ENCODE measurements at places on chromosomes 3 and 15.

DNA sequence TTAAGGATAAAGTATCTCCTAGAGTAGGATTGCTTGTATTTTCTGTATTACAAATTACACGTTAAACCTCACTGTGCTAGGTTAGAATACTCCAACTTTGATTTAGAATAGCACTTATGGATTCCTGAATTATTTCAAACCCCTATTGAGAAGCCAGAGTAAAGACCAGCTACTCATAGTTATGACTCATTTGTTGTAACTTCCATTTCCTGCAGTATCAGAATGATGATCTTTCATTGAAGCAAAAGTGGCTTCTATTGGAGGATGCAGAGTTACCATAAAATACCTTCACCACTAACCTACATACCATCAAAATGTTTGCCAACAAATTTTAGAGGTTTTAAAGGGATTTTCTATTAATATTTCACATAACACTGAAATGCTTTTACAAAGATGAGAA, 1322.7 kb upstream of the ALCAM start:
- DNase-seq, result no peak

GRCh38 chr15:101201411-101202174, 50.3 kb downstream of the CHSY1 start:
- DNase-seq, result no peak

GRCh38 chr3:160797356-160797755, 41.3 kb downstream of the PPM1L start:
- no peak for DNase-seq

GRCh38 chr3:197496746-197497125, 59.0 kb downstream of the BDH1 start:
- no peak for DNase-seq

GRCh38 chr3:47890828-47891612, 88.1 kb downstream of the DHX30 start:
- DNase-seq, result no peak

DNA sequence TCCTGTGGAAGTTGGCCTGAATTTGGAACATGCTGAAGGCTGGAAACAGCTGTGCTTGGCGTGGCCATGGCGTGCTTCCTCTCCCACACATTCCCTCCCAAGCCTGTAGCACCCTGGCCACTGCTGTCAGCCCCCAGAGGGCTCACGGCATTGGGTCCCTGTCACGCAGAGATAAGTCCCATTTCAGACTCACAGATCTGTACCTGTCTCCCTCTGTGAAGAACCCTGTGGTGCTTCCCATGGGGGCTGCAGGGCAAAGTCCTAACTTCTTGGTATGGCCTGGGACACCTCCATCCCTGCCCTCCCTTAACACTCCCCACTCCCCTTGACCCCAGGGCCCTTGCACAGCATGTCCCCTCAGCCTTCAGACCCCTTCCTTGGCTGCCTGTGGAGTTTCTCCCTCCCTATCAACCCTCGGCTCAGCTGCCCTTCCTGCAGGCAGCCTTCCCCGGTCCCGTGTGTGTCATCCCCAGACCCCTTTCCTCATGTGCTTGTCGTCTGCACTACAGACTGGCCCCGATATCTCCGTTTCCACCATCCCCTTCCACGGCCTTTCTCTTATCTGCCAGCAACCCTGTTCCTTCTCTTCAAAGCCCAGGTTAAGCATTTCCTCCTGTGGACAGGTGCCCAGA, 28.6 kb downstream of the ABTB1 start:
- DNase-seq, result no peak

GRCh38 chr15:45618813-45619212, 16.0 kb upstream of the SQOR start:
- DNase-seq, result no peak

DNA sequence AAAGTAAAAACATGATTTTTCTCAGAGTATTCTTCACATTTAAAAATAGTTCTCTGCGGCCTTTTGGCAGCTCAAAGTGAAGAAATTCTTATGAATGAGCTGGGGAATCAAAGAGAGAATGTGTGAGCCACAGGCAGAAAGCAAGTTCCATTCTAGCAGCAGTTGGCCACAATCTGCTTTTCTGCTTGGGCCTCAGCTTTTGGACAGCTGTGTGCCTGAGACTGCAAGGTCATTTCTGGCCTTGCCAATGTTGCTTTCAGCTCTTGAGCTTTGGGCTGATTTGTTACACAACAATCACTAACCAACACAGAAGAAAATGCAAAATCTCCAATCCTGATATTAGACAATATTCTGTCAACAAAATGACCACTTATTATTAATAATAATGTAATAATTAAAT, 14.4 kb upstream of the TM4SF4 start:
- no peak for DNase-seq

DNA sequence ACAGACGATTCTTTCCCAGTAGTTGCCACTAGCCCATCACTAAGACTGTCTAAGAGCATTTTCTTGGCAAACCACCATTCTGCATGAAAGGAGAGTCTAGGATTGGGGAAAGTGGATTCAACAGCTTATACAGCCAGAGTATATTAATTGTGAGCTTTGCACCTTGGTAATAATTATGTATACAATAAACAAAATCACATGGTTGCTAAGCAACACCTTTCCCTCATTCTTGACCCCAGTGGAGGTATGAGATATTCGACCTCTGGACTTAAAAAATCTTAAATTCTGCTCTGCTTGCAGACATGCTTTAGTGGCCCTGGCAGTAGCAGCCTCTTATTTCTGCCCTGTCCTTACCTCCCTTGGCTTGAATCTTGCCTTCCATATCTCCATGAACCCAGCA, 73.1 kb downstream of the PPP2R3A start:
- no peak for DNase-seq

Measured in type B pancreatic cell (in vitro differentiated cells).